ENCODE measurements at places on chromosomes 3 and 15.

DNA sequence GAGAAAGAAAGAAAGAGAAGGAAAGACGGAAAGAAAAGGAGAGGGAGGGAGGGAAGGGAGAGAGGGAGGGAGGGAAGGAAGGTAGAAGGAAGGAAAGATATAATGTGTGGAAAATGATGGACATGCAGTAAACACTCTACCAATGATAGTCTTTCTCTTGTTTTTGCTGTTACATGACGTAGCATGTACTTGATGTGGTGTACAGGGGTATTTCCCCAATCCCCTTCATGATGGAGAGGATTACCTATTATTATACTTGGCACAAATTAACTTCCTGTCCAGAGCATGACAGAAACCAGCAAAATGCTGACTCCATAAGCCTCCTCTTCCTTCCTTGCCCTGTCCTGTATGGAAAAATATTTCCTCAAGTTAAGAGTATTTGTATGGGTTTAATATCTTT is 124.4 kb downstream of the B3GALNT1 start:
- DNase-seq: no peak

GRCh38 chr3:60363817-60364216 is 887.4 kb downstream of the FHIT start:
- DNase-seq: no peak

DNA sequence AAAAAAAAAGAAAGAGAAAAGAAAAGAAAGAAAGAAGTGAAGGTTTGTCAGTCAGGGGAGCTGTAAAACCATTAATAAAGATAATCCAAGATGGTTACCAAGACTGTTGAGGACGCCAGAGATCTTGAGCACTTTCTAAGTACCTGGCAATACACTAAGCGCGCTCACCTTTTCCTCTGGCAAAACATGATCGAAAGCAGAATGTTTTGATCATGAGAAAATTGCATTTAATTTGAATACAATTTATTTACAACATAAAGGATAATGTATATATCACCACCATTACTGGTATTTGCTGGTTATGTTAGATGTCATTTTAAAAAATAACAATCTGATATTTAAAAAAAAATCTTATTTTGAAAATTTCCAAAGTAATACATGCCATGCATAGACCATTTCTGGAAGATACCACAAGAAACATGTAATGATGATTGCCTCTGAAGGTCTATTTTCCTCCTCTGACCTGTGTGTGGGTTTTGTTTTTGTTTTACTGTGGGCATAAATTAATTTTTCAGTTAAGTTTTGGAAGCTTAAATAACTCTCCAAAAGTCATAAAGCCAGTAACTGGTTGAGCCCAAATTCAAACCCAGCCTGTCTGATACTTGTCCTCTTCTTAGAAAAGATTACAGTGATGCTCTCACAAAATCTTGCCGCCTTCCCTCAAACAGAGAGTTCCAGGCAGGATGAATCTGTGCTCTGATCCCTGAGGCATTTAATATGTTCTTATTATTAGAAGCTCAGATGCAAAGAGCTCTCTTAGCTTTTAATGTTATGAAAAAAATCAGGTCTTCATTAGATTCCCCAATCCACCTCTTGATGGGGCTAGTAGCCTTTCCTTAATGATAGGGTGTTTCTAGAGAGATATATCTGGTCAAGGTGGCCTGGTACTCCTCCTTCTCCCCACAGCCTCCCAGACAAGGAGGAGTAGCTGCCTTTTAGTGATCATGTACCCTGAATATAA is 2.0 kb downstream of the B2M start:
- DNase-seq: no peak

DNA sequence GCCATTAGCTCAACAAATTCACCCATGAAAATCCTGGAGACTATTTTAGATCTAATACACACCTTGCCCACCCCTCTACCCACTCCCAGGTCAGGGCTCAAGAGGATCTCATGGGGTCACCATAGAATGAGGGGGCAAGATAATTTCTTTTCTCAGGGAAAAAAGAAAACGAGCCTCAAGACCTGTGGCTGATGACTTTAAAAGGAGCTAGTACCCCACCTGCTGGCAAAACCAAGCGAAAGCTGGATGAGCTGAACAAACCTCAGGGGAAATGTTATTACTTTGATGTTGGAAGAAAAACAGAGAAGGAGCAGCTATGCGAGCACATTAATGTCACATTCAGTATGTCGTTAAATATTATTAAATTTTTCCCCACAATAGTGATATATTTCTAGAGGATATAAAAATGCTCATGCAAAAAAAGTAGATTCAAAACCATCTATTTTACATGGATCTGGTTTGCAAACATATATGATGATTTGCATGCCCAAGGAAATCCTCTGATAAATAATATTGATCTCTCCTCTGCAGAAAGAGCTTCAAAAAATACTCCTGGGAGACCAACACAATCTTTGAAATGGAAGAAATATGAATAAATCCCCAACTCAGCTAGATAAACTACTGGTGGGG is 37.7 kb downstream of the PLD1 start:
- DNase-seq: peak; percentile 27

DNA sequence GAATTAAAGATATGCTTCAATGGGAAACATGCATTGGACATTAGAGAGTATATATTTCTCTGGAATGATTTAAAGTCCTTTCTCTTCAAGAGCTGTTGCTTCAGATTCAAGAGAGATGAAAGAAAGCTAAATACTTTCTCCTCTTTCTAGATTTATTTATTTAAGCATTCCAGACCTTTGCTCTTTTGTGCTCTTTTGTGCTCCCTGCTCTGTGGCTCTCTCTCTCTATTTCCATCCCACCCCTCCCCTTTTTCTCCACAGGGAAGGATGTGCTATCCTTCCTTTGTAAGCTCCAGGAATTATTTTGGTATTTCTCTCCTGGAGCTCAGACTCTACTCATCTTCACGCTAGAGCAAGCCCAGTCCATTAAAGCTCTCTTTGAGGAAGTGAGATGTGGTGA is 871.9 kb upstream of the GBE1 start:
- no peak for DNase-seq

- DNase-seq: no peak
Observed at GRCh38 chr15:27422997-27423396, 452.0 kb downstream of the GABRG3 start.

GRCh38 chr15:81170511-81170910 is 26.2 kb upstream of the IL16 start:
- no peak for DNase-seq

GRCh38 chr15:38257676-38258075 is 5.0 kb downstream of the SPRED1 start:
- no peak for DNase-seq

- no peak for DNase-seq
Observed at GRCh38 chr15:72774696-72775383, 8.7 kb downstream of the ADPGK start.

- no peak for DNase-seq
Observed at GRCh38 chr15:56994280-56994679, 75.8 kb downstream of the TCF12 start.

- no peak for DNase-seq
Observed at GRCh38 chr15:101478701-101479341, 10.7 kb downstream of the PCSK6 start.

GRCh38 chr3:10354361-10355015 is 33.6 kb upstream of the SEC13 start:
- DNase-seq: no peak

- DNase-seq: no peak
Observed at GRCh38 chr3:144381607-144382006, 410.0 kb downstream of the DIPK2A start.

GRCh38 chr15:38474155-38474757 is 20.3 kb downstream of the FAM98B start:
- DNase-seq: peak; percentile 53

Measured in GM04504 (cell line).